ENCODE measurements at places on chromosomes 1 and 21.

DNA sequence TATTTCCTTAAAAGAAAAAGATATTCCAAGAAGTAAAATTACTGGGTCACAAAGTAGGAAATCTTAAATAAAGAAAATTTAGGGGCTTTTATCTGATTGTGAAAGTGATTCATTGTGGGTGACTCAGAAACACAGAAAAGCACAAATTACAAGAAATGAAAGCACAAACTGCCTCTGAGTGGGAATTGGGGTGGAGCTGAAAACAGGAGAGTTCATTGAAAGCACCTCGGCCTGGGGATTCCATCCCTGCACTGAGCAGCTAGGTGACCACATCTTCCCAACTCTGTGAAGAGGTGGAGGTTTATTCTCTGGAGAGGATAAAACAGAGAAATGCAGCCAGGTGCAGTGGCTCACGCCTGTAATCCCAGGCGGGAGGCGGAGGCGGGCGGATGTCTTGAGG is 7.4 kb downstream of the GJA4 start:
- DNase-seq = no peak

DNA sequence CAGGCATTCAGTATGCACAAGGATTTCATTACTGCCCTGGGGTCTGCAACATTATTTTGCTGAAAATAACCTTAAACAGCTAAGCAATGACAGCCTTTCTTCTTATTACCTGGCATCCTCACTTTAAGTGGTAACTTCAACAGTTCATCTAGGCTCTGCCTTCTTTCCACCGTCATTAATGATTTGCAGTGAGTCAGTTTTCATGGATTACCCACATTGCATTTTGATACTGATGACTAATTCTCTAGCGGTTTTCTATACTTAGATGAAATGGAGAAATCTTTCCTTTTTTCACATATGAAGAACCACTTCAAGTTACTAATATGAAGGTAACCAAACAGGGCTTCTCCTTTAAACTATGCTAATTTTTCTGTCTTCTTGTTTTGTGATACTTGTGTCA is 226.9 kb upstream of the TMPRSS15 start:
- DNase-seq = no peak

DNA sequence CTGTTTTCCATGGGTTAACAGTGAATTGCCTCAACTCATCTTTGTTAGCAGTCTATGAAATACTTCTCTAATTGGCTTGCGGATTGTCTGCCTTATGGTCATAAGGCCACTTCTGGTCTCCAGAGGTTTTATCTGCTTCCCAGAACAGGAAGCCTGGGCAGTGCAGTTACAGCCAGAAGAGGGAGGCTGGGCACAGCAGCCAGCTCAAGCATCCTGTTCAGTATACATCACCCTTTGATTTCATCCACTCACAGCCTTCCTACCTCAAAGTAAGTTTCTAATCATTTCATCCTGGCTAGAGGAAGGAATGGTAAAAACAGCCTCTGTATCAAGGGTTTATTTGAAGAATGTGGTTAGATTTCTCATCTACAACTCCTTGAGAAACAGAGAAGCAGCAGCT is 311.5 kb upstream of the DEPDC1 start:
- no peak for DNase-seq

DNA sequence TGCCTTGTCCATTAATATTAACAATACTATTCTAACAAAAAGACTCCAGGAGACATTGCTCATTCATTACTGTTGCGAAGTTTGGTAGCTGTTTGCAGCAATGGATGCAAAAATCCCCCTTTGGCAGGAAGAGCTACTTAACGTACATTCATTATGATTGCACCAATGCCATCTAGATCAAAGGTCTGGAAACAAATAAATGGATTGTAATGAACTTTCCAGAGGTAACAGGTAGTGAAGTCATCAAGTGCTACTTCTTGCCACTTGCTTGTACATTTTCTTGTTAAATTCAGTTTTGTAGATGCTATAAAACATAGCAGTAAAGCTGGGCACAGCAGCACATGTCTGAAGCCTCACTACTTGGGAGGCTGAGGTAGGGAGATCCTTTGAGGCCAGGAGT is 93.9 kb downstream of the DDAH1 start:
- no peak for DNase-seq

- DNase-seq = no peak
Measured at GRCh38 chr1:79848316-79848715, 841.8 kb upstream of the ADGRL4 start.
